ENCODE measurements at places on chromosomes 2 and 18. TPM values are rescaled to one million over a fixed set of nuclear protein-coding genes. Genes with fewer than 3 reads are reported as not detected.

GRCh38 chr2:237290261-237290660 lies 123.7 kb downstream of the COL6A3 start:
- peak; percentile 56 for DNase-seq

GRCh38 chr2:223970343-223971128 lies 13.3 kb downstream of the MRPL44 start:
- peak; percentile 33 for DNase-seq

- DNase-seq: no peak
Measured at GRCh38 chr2:164642946-164643555, 21.8 kb upstream of the GRB14 start.

GRCh38 chr2:106094131-106094841 lies 99.8 kb downstream of the UXS1 start:
- DNase-seq: no peak

DNA sequence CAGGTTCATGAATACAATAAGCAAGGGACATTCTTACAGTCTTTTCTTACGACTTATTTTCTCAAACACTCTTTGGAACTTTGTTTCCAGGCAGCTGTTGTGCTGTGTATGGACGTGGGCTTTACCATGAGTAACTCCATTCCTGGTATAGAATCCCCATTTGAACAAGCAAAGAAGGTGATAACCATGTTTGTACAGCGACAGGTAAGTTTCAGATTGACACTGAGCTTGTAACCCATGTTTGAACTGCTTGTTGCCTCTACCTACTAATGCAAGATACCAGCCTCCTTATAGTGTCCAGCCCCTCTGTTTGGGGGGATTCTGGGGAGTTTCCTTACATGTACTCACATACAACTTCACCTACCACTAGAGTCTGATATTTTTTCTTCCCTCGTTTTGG lies 3.8 kb downstream of the XRCC5 start:
- no peak for DNase-seq

- DNase-seq: no peak
Measured at GRCh38 chr18:79529296-79529695, 133.6 kb downstream of the NFATC1 start.

- no peak for DNase-seq
Measured at GRCh38 chr18:2706903-2707302, 51.4 kb downstream of the SMCHD1 start.

DNA sequence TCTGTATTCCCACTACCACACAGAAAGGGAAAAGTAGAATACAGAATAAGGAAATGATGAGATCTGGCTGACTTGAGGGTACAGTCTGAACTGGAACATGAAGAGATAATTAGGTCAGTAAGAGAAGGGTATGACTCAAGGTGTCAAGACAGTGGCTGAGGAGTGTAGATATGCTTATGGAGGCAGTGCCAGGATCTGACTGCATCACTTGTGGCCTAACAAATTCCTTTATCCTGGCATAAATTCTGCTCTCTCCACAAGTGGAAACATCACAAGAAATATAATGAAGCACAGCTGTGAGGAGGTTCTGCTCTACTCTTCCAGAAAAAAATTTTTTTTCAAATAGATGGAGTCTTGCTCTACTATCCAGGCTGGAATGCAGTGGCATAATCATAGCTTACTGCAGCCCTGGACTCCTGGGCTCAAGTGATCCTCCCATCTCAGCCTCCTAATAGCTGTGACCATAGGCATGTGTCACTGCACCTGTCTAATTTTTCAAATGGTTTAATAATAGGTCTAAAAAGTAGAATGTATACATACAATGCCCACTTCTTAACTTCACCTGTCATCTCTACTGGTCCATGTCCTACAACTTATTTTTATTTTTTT lies 85.3 kb downstream of the C2orf74 start:
- DNase-seq: no peak

- no peak for DNase-seq
Measured at GRCh38 chr2:129144082-129144791, 825.6 kb upstream of the HS6ST1 start.

- DNase-seq: no peak
Measured at GRCh38 chr18:42950732-42951131, 164.8 kb downstream of the RIT2 start.

- DNase-seq: no peak
Measured at GRCh38 chr18:55455938-55456337, 132.1 kb downstream of the TCF4 start.

GRCh38 chr2:217698691-217699090 lies 304.1 kb downstream of the TNS1 start:
- DNase-seq: peak; percentile 94

ANTXR1 gene
- total RNA-seq: 103 TPM

TCF4 gene
- 124 TPM for total RNA-seq

LTBP1 gene
- total RNA-seq: 12.9 TPM

G6PC2 gene
- total RNA-seq: not detected

FSHR gene
- not detected for total RNA-seq

SKOR2 gene
- total RNA-seq: not detected

MROH2A gene
- total RNA-seq: 3.5 TPM

CRACDL gene
- 9.3 TPM for total RNA-seq
